ENCODE measurements at places on chromosomes 12 and 14. TPM values are rescaled to one million over a fixed set of nuclear protein-coding genes. Genes with fewer than 3 reads are reported as not detected.

DNA sequence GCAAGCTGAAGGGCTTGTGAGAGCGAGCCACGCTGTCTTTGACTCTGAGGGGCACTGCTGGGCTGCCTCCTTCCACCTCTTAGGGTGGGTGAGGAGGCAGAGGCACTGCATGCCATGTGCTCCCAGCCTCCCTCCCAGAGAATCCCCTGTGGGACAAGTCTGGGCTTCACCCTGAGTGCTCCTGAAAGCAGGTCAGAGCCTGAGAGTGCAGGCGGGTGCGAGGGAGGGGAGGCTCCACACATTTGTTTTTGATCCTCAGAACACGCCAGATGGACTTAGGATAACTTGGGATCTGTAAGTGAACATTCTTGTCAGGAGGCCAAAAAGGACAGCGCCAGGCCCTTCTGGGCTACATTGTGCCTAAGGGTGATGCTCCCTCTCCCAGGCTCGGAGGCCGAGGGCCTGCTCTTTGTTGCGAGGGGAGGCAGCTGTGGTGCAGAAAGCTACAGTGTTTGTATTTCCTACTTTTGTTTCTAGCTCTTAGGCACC, 155.4 kb downstream of the TMX1 start:
- no peaks in the 10 kb centered on the region for H3K27me3 ChIP-seq
- DNase-seq, result peak; percentile 80
- peak overlapping the region; percentile 66 for H3K27ac ChIP-seq
- no peaks in the 10 kb centered on the region for H3K36me3 ChIP-seq
- no peak overlapping the region for H3K4me3 ChIP-seq
- H3K4me1 ChIP-seq, result peaks cover 6% of the 10 kb centered on the region

DNA sequence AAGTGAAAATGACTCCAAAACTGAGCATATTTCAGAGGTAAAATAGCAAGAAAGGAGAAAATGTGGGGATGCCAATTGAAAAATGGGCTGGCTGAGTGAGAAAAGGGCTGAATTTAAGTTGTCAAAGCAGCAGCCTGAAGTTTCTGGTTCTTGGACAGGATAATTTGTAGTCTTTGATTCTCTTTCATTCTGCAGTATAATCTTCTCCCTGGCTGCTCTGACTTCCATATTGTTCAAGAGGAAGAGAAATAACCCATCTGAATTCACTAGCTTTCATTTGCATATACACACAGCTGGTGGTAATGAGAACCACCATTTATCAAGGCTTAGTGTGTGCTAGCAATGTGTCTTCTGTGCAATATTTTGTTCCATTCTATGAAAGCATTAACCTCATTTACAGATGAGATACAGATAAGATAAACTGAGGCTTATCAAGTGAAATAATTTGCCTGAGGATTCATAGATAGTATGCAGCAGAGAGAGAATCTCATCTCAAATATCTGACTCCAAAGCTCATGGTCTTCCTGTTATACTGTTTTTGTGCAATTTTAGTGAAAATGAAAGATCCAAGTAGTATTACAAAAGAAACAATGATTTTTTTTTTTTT, 184.2 kb downstream of the TMTC2 start:
- DNase-seq, result no peak
- H3K4me1 ChIP-seq, result no peaks in the 10 kb centered on the region
- no peaks in the 10 kb centered on the region for H3K36me3 ChIP-seq
- H3K27ac ChIP-seq, result no peak overlapping the region
- no peak overlapping the region for H3K4me3 ChIP-seq

- H3K36me3 ChIP-seq, result peaks cover 6% of the 10 kb centered on the region
- no peaks in the 10 kb centered on the region for H3K27me3 ChIP-seq
- no peak for DNase-seq
- H3K27ac ChIP-seq, result no peak overlapping the region
- no peaks in the 10 kb centered on the region for H3K4me1 ChIP-seq
Measured at GRCh38 chr14:102965971-102966655, 43.6 kb downstream of the AMN start.

DNA sequence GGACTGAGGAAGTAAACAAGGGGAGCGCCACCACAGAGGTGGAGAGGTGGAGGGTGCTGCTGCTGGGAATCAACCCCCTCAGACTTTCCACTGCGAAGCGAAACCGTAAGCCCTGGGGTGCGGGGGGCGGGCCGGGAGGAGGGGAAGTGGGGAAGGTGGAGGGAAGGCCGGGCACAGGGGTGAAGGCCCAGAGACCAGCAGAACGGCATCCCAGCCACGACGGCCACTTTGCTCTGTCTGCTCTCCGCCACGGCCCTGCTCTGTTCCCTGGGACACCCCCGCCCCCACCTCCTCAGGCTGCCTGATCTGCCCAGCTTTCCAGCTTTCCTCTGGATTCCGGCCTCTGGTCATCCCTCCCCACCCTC, at the start of gene LAG3:
TSS of gene LAG3 (plus strand) at position 190 of the 365 bp plus-strand sequence. CDS start 333 bp downstream, outside the sequence.
- peaks cover 6% of the 10 kb centered on the region for H3K4me1 ChIP-seq
- DNase-seq, result no peak
- no peaks in the 10 kb centered on the region for H3K27me3 ChIP-seq
- H3K27ac ChIP-seq, result peak within 1 kb of the TSS; percentile 34

The TRIM9 gene
- total RNA-seq, result 6.5 TPM
